Activated CD4-positive, alpha-beta T cell treated with anti-CD3 and anti-CD28 coated beads, Interleukin-2, amount 50 U/mL, for 1 hour (primary cell): ENCODE measurements at places on chromosomes 3 and 15.
A peak's percentile ranks its signal among the peaks of the same experiment; 100 is the strongest.

DNA sequence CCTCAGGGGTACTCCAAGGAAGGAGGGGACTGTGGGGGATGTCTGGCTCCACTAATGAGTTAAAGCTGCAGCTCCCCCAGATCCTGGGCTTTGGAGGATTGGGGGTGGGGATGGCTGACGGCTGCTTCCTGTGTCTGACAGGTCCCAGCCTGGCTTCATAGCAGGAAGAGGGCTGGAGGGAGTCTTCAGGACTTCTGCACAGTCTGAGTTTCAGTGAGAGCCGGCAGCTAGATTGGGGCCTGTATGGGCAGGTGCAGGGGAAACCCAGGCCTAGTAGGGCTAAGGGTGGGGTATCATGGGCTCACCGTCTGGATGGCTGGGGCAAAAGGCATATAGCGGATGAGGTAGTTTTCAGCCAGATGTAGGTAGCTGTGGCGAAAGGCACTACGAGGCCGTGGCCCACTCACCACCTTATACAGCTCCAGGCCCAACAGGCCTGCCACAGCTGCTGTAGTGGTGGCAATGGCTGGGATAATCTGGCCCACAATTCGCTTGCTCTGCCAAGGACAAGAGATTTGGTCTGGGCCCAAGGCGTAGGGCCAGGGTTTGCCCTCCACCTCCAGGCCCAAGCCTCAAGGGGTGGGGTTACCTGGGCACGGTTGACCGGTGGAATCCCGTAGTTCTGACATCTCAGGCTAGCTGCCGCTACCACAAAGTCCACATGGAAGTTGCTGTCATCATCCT is 4.5 kb downstream of the INKA1 start:
- no peak for DNase-seq

GRCh38 chr15:71146580-71146982 is 31.3 kb downstream of the THSD4 start:
- DNase-seq, result no peak

DNA sequence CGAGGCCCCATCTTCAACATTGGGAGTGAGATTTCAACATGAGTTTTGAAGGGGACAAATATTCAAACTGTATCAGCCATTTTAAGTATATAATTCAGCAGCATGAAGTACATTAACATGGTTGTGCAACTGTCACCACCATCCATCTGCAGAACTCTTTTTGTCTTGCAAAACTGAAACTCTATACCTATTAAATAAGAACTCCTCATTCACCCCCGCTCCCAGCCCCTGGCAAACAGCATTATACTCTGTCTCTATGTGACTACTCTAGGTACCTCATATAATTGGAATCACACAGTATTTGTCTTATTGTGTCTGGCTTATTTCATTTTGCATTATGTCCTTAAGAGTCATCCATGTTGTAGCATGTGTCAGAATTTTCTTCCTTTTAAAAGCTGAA is 110.1 kb downstream of the MAP2K5 start:
- no peak for DNase-seq

DNA sequence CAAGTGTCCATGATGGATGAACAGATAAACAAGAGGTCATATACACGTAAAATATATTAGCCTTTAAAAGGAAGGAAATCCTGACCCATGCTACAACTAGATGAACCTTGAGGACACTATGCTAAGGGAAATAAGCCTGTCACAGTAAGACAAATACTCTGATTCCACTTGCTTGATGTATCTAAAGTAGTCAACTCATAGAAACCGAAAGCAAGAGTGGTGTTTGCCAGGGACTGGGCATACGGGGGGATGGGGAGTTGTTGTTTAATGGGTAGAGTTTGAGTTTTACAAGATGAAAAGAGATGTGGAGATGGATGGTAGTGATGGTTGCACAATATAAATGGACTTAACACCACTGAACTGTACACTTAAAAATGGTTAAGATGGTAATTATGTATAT is 65.4 kb downstream of the C3orf70 start:
- DNase-seq, result no peak

DNA sequence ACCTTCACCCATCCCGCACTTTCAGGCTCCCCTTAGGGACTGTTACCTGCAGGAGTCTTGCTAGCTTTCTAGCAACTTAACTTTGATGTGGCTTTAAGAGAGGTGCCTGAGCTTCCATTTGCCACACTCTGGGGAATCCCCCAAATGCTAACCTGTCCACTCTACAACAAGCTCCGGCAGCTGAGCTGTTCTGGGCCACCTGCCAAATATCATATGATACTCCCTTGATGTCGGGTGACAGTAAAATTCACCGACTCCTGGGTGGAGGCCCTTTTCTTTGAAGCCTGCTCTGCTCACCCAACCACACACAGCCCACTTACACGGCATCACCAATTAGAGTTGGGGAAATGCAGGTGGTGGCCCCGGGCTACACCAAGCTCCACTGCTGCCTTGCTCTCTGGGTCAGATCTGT is 38.0 kb upstream of the XCR1 start:
- peak; percentile 76 for DNase-seq

DNA sequence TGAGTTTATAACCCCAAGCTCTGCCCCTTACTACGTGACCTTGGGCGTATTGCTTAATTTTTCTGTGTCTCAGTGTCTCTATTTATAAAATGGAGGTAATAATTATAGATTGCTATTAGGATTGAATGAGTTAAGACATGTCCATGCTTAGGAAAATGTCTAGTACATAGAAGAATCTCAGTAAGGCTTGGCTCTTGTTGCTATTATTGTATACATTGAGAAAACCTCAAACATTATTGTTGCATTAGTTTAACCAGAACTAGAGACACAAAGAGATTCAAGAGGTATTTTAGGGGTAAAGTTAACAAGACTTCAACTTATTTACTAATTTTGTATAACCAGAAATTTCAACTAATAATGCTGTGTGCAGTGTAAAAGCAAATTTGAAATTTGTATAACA is 66.7 kb downstream of the MEF2A start:
- no peak for DNase-seq

DNA sequence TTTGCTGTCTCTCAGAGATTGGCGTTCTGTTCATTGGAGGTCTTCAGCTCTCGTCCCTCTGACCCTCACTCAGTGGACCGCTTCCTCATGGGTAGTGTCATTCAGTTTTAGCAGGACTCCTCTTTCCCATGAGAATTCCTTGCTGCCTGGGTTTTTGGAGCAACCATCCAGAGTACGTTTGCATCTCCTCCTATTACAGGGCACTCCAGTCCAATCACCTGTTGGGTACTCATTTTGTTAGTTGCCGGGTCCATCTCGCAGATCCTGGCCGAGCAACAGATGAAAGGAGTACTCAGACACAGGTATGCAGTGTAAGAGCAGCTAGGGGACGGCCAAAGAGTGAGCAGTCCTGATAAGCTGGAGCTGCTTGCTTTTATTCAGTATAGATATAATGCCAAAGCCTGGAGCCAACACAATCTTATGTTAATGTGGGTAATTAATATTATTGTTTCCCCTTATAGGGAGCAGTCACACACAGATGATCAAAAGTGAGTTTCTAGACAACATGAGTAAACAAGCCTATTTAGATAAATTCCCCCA is 49.6 kb downstream of the ISG20 start:
- DNase-seq, result no peak

- DNase-seq, result no peak
Observed at GRCh38 chr3:49134471-49135265, 1.8 kb upstream of the LAMB2 start.

DNA sequence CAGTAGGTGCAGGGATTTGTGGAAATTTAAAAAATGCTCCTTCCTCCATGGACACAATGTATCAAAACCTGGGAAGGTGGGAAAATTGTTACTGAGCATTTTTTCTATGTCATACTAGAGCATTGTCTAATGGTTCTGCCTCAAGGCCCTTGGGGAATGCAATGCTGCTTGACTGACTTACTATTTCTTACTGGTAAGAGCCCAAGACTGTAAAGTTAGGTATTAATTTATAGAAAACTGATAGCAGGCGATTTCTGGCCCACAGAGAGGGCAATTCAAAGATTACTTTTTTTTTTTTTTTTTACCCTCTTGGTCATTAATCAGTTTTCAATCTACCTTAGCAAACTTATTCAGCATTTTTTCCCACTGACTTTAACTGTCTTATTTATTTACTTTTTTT is 38.5 kb upstream of the MRPL3 start:
- no peak for DNase-seq

GRCh38 chr15:66226736-66227135 is 26.8 kb downstream of the MEGF11 start:
- DNase-seq, result no peak

DNA sequence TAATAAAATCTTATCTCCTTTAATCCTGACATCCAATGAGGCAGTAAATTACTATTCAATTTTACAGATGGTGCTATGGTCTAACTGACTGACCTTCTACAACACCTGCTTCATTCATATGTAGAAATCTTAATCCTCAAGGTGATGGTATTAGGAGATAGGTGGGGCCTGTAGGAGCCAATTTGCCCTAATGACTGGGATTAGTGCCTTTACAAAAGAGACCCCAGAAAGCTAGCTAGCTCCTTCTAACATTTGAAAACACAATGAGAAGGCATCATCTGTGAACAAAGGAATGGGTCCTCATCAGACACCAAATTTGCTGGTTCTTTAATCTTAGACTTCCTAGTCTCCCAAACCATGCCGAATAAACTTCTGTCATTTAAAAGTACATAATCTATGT is 137.4 kb upstream of the UBP1 start:
- DNase-seq, result no peak

DNA sequence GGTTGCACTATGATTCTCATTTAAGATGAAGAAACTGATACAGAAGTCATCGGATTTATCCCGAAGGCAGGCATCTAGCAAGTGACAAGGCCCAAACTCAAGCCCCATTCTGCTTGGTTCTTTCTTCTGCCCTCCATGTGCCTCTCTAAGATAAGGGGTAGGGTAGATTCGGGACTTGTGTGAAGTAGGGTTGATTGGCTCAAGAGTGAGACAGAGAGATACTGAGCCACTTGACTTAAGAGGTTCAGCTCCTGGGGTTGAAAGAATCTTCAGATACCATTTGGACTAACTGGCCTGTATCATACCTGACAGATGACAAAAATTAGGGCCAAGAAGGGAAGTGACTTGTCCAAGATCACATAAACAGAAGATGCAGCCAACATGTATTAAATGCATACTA is 891 bp downstream of the RFT1 start:
- no peak for DNase-seq

DNA sequence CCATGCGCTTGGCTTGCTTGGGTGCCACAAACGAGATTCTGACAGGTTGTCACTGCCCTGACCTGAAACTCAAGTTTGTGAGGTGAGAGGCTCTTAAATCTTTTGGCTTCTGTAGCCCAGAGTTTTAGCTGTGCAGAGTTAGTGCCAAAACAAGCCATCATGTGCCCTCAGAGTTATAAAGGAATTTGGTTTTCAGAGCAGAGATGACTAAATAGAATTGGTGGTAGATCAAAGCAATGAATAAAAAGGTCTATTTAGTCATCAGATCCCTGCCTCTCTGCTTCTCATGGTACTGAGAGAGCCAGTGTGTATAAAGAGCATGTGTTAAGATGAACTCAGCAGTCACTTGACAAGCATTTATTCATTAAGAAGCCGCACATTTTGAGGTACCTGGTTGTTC is 207.5 kb upstream of the DPH6 start:
- no peak for DNase-seq

GRCh38 chr3:172247525-172248274 is 200.6 kb downstream of the GHSR start:
- DNase-seq, result no peak

DNA sequence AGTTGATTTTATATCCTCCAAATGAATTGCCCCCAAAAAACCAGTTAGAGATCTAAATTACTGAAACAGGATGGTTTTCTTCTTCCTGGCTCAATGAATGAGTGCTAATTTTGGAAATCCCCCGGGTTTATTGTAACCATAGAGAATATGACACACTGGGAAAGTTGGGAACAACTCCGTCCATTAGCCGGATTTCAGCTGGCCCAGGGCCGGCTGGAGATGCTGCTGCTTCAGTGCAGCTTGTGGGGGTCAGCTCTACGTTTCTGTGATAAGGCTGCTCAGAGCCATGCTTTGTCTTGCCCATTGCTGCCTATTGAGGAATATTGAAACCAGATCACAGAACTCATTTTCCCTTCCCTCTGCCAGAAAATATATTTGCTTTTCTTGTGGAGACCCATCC is 20.3 kb downstream of the GYG1 start:
- DNase-seq, result no peak

DNA sequence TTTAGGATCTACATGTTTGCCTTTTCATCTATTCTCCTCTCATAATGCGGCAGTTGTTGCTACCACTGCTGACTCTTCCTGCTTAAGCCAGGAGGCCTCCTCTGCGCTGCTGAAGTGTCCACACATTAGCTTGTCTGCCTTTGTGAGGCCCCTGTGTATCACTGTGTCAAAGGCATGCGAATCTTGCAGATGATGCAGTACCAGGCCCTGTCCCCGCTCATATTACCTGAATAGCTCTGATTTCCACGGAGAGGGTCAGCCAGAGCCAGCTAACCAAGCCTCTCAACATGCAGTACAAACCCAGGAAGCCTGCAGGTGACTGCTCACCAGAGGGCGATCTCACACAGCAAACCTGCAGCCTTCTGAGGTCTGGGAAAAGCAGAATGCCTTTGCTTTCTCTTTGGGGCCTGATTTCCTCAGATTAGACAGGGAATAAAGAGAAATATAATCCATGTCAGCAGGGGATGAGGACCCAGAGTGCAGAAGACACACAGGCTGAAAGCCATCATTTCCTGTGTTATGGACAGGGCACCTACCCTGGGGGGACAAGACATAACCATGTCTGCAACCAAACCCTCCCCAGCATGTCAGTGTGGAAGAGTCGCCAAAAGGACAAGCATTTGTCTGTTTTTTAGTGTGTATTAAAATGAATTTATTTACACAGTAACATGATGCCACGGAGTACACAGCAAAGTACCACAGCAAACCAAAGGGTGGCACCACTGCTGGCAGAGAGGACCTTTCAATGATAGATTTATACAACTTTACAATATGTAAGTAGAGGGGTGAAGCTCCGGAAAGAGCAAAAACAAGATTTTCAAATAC is 36.8 kb upstream of the TSPAN3 start:
- peak; percentile 16 for DNase-seq

- DNase-seq, result no peak
Observed at GRCh38 chr3:148092624-148093347, 604.9 kb upstream of the AGTR1 start.

DNA sequence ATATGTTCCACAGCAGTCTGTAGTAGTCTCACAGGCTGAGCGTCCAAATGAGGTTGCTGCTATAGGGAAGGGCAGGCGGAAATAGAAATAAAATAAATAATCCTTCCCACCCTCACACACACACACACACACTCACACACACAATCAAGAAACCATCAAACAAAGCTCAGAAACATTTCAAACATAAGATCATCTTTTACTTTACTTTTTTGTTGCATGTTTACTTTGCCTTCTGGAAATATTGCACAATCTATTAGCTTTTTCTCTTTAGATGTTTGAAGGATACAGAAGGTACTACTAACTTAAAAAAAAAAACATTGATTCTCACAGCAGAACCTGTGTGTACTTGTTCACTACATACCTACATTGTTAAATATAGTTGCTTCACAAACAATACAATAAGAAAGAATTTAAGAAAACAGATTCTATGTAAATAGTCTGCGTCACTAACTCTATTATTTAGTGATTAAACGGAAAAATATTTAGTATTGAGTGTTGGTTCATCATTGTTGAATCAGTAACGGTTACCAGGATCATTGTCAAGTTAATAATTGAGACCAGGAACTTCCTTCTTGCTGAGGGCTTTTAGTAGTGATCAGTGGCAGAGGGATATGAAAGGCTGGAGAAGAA is 20.5 kb downstream of the ALCAM start:
- DNase-seq, result no peak

GRCh38 chr3:166734734-166735133 is 645.4 kb downstream of the ZBBX start:
- no peak for DNase-seq

- DNase-seq, result no peak
Observed at GRCh38 chr3:188594139-188594538, 440.2 kb downstream of the LPP start.
